ENCODE measurements at places on chromosomes 2 and 18. TPM values are rescaled to one million over a fixed set of nuclear protein-coding genes. Genes with fewer than 3 reads are reported as not detected.

The SPR gene
- 10.7 TPM for total RNA-seq

The DTNA gene
- 32.7 TPM for total RNA-seq

The RAB27B gene
- total RNA-seq = 0.60 TPM

The EHD3 gene
- 12.0 TPM for total RNA-seq

The TMEM163 gene
- total RNA-seq = 2.8 TPM

DNA sequence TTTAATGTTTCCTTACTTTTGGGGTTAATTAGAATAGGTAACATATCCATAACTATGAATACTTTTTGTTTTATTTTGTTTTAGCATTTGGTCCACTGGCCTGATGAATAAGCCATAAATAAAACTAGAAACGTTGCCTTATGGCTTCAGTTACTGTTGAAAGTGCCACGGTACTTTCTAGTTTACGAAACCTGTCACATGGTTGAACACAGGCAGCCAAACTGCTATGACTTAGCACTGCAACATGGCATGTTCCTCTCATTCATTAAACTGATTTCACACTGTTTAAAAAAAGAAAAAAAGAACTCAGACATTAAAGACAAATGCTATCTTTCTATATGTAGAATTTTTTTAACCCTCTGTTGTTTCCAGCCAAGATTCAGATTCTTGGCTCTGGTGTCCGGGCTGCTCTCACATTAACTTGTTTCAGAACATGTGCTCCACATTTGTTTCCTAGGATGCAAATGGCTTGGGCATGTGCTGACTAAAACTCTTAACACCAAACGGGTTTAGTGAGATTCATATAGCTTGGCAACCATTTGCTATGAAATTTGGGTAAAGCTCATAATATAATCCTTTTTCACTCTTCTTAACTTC, 323.9 kb upstream of the RND3 start:
- DNase-seq = no peak
- no peaks in the 10 kb centered on the region for H3K27me3 ChIP-seq
- H3K4me3 ChIP-seq = no peak overlapping the region
- no peak overlapping the region for H3K27ac ChIP-seq
- H3K4me1 ChIP-seq = no peaks in the 10 kb centered on the region
- no peaks in the 10 kb centered on the region for H3K36me3 ChIP-seq

- H3K36me3 ChIP-seq = no peaks in the 10 kb centered on the region
- DNase-seq = no peak
- H3K27me3 ChIP-seq = no peaks in the 10 kb centered on the region
These were observed 3.5 kb downstream of the MXD1 start for GRCh38 chr2:69918401-69918800.

DNA sequence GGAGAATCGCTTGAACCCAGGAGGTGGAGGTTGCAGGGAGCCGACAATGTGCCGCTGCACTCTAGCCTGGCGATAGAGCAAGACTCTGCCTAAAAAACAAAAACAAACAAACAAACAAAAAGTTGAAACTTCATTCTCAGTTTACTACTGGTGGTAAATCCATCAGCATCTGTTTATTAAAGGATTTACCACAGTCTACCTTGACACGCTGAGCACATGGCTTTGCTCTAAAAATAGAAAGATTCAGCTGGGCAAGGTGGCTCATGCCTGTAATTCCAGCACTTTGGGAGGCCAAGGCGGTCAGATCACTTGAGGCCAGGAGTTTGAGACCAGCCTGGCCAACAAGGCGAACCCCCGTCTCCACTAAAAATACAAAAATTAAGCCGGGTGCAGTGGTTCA, 201.3 kb downstream of the TGIF1 start:
- H3K27me3 ChIP-seq = no peaks in the 10 kb centered on the region
- no peak overlapping the region for H3K4me3 ChIP-seq
- no peaks in the 10 kb centered on the region for H3K4me1 ChIP-seq
- no peak for DNase-seq

DNA sequence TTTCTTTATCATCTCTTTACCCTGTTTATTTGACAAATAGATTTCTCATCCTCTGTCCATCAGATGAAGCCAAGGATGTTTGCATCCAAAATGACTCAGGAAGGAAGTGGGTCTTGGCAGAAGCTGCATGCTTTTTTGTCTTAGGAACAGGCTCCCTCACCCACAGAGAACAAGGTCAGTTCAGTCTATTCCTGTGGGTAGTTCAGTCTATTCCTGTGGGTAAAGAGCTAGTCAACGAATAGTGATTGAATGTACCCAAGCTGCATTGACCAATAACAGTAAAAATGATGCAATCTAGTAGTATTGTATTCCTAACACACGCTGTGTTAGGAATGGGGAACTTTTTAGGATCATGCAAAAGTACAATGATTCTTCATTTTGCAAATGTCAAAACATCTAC, 290.8 kb upstream of the TANK start:
- no peak for DNase-seq
- no peak overlapping the region for H3K4me3 ChIP-seq
- no peaks in the 10 kb centered on the region for H3K4me1 ChIP-seq
- H3K27me3 ChIP-seq = no peaks in the 10 kb centered on the region
- H3K36me3 ChIP-seq = no peaks in the 10 kb centered on the region
- H3K27ac ChIP-seq = no peak overlapping the region

GRCh38 chr2:14422426-14422825, 210.1 kb upstream of the LRATD1 start:
- H3K27ac ChIP-seq = no peak overlapping the region
- no peaks in the 10 kb centered on the region for H3K4me1 ChIP-seq
- H3K4me3 ChIP-seq = no peak overlapping the region
- DNase-seq = no peak

DNA sequence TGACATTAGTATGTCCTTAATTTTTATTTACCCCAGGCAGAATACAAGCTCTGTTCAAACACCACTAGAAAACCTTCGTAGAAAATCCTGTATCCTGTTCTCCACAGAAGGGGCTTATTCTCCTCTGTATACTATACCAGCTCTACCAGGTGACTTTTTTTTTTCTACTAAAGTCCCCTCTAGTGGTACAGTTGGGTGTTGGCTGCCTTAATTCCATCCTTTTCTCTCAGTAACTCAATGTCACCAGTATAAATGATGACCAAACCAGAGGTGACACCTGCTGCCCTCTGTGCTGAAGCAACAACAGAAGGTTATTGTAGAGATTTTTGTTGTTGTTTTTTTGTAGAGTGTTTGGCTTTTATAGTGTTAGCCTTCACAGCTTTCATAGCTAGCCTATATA, 1322.0 kb downstream of the LRP1B start:
- no peak for DNase-seq
- H3K27me3 ChIP-seq = no peaks in the 10 kb centered on the region
- no peaks in the 10 kb centered on the region for H3K36me3 ChIP-seq

- H3K36me3 ChIP-seq = no peaks in the 10 kb centered on the region
- no peak for DNase-seq
- H3K4me1 ChIP-seq = no peaks in the 10 kb centered on the region
- H3K27ac ChIP-seq = no peak overlapping the region
- no peak overlapping the region for H3K4me3 ChIP-seq
- H3K27me3 ChIP-seq = no peaks in the 10 kb centered on the region
These were observed 39.0 kb downstream of the TPRKB start for GRCh38 chr2:73698101-73698500.

DNA sequence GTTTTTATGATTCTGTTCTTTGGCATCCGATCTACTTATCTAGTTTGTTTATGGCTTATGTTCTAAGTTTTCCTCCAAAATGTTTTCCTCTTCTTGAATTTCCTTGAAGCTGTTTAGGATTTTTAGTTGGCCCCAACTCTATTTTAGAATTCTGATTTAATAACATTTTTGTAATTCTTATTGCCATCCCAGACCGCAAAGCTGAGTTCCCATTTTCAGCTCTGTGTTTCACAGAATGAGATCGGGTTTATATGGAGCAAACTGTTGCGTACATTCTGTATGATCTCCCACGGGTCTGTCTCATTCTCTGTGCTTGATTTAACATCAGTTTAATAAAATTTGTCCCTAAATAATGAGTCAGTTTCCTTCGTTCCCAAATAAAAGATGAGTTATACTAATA, 59.3 kb downstream of the DPP4 start:
- no peaks in the 10 kb centered on the region for H3K27me3 ChIP-seq
- H3K4me3 ChIP-seq = no peak overlapping the region

DNA sequence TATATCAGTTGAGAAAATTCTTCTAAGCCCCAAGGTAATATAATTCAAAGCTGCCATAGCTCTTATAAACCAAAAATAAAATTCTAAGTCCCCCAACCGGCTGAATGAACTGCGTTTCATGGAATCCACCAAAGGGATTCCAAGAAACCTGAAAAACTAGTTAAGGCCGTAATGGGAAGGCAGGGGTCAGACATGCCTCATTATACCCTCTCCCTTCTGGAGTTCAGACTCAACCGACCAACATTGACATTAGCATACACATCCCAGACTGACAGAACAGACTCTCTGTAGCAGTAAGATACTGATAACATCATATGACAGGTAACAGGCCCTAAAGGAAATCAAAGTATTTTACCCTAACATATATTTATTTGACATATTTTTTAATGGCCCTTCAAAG, 31.4 kb upstream of the PHLPP1 start:
- H3K27me3 ChIP-seq = no peaks in the 10 kb centered on the region
- H3K4me1 ChIP-seq = peaks cover 8% of the 10 kb centered on the region
- no peak overlapping the region for H3K4me3 ChIP-seq
- no peaks in the 10 kb centered on the region for H3K36me3 ChIP-seq

DNA sequence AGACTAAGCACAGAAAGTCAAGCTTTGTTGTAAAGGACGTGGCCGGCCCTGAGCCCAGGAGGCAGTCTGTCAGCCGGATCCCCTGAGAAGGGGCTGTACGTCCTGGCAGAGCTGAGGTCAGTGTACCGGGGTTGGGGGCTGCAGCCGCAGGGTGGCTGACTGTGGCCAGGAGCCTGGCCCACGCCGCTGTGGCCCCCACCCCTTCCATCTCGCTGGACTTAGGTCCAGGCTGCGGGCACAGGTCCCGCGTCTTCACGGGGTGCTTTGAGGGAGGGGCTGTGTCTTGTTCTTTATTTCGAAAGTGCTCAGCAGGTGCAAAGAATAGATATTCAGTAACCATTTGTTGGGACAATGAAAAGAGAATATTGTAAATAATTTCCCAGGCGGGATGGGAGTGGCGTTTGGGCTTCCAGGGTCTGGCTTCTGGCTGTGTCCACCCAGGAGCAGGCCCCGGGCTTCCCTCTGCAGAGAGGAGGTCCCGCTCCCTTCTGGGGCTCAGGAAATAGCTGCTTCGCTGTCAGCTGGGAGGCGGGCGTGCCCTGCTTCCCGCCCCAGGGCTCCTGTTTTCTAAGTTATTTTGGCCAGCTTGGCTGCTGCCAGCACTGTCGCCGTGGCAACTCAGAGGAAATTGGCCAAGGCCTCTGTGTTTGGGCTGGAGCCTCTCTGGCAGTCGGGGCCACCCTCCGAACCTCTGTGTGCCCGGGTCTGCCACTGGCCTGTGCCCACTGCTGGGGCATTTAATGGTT, 7.4 kb downstream of the NFATC1 start:
- no peak overlapping the region for H3K27ac ChIP-seq
- peaks cover 2% of the 10 kb centered on the region for H3K4me1 ChIP-seq
- H3K36me3 ChIP-seq = no peaks in the 10 kb centered on the region
- H3K27me3 ChIP-seq = peaks cover 17% of the 10 kb centered on the region

- no peak overlapping the region for H3K27ac ChIP-seq
- H3K36me3 ChIP-seq = no peaks in the 10 kb centered on the region
- H3K4me1 ChIP-seq = no peaks in the 10 kb centered on the region
- DNase-seq = no peak
- H3K4me3 ChIP-seq = no peak overlapping the region
- no peaks in the 10 kb centered on the region for H3K27me3 ChIP-seq
These were observed 999.8 kb upstream of the CDH2 start for GRCh38 chr18:29176681-29177080.

GRCh38 chr2:110679337-110679707, 1.5 kb upstream of the BUB1 start:
- no peak overlapping the region for H3K4me3 ChIP-seq
- peaks cover 3% of the 10 kb centered on the region for H3K27me3 ChIP-seq
- no peak for DNase-seq
- H3K27ac ChIP-seq = no peak overlapping the region
- H3K4me1 ChIP-seq = peaks cover 11% of the 10 kb centered on the region

DNA sequence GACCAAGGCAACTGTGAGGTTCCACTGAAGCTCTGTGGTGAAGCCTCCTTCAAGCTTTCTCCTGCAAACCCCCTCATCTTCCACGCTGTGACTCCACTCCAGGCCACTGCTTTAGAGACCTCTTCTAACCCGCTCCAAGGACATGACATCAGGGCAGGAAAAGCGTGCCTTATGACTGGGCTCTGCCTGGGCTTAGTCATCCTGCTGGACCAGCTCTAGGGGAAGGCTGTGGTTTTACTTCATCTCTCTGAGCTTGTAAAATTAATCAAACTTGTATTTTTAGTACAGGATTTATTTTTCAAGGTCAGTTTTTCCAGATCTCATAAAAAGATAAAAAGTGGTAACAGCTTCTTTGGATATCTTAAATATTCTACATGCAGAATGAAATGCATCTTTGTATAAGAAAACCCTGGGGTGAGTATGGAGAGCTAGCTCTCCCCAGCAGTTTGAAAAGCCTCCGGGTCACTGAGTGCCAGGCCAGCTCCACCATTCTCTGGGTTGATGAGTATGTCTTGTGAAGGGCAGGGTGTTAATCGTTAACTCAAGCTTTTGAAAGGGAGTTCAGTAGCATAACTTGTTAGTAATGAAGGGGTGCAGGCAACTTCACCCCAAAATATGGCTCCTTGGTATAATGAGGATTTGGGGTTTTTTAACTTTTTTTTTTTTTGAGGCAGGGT, 33.1 kb upstream of the YPEL5 start:
- no peak overlapping the region for H3K4me3 ChIP-seq
- H3K27ac ChIP-seq = no peak overlapping the region
- peaks cover 4% of the 10 kb centered on the region for H3K4me1 ChIP-seq
- no peaks in the 10 kb centered on the region for H3K36me3 ChIP-seq
- no peaks in the 10 kb centered on the region for H3K27me3 ChIP-seq
- no peak for DNase-seq

GRCh38 chr2:217004656-217005055, 144.8 kb upstream of the TNP1 start:
- no peaks in the 10 kb centered on the region for H3K4me1 ChIP-seq
- no peak for DNase-seq
- H3K36me3 ChIP-seq = no peaks in the 10 kb centered on the region
- H3K27ac ChIP-seq = no peak overlapping the region
- H3K4me3 ChIP-seq = no peak overlapping the region

GRCh38 chr2:207939342-207940108, 85.8 kb downstream of the PLEKHM3 start:
- H3K36me3 ChIP-seq = no peaks in the 10 kb centered on the region
- no peak overlapping the region for H3K4me3 ChIP-seq
- H3K4me1 ChIP-seq = peaks cover 3% of the 10 kb centered on the region
- no peak for DNase-seq

DNA sequence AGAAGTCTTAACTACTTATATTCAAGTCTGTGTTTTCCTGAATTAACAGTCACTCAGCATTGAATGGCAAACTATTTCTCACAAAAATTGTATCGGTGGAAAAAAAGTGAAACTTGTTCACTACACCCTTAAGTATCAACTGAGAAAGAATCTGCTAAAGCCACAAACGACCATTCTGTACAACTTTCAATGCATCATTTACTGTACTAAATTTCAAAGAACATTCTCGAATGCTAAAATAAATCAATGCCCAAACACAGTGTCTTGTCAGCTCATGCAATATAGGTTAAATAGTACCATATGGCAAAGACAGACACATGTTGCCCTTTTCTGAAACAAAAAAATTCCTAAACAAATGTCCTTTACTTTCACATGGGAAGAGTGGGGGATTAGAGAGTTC, 9.0 kb downstream of the ZNF516 start:
- no peak for DNase-seq
- H3K4me3 ChIP-seq = no peak overlapping the region
- peaks cover 13% of the 10 kb centered on the region for H3K27me3 ChIP-seq
- H3K27ac ChIP-seq = no peak overlapping the region
- H3K4me1 ChIP-seq = peaks cover 8% of the 10 kb centered on the region

- H3K27ac ChIP-seq = no peak overlapping the region
- no peaks in the 10 kb centered on the region for H3K36me3 ChIP-seq
- H3K27me3 ChIP-seq = no peaks in the 10 kb centered on the region
- no peak for DNase-seq
- H3K4me3 ChIP-seq = no peak overlapping the region
These were observed 98.6 kb downstream of the MREG start for GRCh38 chr2:215914777-215915165.

All from H1 (cell line).